ENCODE measurements at places on chromosomes 1 and 21.
A peak's percentile ranks its signal among the peaks of the same experiment; 100 is the strongest.

DNA sequence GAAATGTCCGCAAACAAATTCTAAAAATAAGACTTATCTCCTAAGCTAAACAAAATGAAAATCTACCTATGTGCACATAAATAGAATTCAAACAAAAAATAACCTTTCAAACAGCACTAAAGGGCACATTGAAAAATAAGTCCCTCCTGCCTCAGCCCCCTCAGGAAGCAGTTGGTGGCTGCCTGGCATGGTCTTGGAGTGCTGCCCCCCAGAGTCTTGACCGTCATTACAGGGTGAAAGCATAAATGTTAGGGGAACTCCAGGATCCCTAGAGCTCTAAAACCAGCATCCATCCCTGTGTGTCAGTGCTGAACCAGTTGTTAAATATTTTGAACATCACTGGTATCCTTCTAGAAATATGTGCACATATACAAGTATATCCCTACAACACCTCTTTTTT lies 6.5 kb upstream of the NPL start:
- no peak for DNase-seq

DNA sequence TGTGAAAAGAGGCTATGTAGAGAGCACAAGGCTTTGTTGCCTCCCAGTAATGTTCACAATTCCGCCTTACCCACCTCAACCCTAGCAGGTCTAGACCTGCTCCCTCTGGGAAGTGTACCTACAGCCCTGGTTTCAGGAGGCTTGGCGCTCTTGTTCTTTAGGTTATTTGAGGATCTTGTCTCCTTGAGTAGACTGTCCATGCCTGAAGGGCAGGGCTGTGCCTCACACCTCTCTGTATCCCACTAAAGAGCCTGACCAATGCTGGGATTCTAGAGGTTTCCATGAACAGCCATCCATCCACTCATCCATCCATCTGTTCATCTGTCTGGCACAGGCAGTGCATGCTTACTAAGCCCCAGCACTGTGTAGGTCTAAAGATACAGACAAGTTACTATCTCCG lies 1.0 kb downstream of the RAB7B start:
- DNase-seq = peak; percentile 91

DNA sequence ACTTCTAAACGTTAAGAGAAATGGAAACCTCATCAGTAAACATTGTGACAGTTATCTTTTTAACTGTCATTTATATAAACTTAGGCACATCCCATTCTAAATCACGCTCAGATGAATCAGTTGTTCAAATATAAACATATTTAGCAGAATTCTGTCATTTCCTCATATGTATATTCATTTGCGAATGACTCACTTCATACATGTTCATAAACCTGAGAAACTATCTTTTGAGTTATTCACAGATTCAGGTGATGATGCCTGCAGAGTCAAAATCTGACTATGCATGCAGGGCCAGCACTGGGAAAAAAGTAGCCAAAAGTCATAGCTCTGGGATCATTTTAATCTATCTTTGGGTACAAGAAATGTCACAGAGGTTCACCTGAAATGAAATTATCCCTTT lies 153.8 kb upstream of the PKN2 start:
- peak; percentile 51 for DNase-seq

DNA sequence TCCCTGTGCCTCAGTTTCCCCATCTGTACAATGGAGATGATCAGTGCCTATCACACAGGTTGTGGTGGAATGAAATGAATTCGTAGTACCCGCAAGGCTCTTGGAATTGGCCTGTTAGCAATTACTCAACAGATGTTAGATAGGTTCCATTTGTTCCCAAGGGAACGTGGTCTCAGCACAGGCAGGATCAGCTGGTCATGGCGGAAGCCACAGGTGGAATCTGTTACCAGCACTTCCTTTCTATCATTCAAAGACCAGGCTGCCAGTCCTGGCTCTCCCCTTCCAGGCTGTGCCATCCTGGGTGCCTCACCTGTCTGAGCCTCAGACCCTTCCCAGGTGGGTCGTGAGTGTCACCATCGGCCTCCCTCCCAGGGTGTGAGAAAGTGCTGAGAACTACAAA lies 61.5 kb downstream of the FBXO2 start:
- DNase-seq = no peak

DNA sequence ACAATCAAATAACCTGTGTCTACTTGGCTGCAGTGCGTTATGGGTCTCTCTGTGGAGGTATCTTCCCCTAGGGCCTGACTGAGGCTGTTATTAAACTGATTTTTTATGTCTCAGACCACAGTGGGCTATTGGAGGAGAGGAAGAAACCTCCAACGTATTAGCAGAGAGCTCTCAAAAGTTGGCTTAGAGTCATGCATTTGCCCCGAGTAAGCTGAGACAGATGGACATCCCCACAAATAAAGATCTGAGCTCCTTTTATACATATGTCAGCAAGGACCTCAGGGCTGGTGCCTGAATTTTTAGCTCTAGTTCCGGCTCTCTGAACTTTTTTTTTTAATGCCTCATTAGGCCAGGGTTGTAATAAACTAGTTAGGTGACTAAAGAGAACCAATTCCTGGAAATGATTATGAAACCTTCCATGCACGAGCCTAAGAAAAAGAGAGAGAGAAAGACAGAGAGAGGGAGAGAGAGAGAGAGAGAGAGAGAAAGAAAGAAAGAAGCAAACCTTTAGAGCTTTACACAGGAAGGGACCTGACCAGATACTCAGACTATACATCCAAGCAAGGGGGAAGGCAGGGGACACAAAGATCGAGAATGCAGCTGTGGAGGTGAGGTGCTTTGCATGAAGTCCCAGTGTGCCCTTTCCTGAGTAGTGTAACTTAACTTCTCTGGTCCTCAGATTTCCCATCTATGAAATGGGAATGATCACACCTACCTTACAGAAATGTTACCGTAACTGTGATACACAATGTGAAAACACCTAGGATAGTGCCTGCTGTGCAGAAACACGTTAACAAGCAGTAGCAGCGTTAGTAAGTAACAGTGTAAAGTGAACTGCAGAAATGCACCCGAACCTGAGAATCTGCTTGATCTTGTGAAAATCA lies 8.4 kb upstream of the PIGR start:
- no peak for DNase-seq

GRCh38 chr1:241096982-241097381 lies 260.0 kb downstream of the RGS7 start:
- DNase-seq = no peak

DNA sequence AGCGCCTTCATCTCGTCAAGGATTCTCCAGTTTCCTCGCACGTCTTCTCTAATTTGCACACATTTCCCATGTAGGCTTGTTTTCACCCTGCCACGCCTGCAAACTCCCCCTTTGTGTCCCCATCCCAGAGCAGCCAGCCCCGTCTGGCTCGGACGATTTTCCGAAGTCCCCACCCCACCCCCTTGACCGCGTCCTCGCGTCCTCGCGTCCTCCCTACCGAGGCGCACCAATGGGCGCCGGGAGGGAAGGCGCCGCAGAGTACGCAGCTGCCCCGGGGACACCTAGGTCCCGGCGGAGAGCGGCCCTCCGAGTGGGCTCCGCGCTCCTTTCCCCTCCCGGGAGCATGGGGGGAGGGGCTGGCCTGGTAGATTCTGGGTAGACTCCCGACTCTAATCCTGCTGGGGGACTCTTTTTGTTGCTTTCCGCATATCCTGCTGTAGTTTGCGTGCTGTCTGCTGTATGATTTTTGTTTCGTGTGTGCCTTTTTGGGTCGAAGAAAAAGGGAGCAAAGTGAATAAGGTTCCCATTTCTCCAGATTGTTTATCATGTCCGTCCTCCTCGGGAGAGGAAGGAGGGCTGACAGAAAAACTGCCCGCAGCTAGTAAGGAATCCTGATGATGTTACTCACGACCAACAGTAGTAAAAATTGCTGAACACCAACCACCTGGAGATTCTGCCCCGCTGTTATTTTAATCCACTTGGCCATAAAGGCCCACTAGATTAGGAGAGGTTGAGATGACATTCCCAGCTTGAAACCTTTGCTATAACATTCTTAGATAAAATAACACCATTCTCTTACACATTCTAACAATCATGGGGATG lies 1.5 kb downstream of the CACHD1 start:
- DNase-seq = peak; percentile 55

DNA sequence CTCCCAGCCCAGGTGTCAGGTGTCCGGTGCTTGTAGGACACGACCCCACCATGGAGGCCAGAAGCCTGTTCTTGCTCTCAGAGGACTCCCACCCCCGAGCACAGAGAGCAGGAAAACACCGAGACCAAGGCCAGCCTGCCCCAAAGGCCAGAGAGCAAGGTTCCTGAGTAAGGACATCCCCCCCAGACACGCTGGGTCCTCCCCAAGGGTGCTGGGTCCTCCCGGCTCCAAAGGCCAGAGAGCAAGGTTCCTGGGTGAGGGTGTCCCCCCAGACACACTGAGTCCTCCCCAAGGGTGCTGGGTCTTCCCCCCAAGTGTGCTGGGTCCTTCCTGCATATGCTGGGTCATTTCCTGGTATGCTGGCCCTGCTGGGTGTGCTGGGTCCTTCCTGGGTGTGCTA lies 40.0 kb downstream of the MEGF6 start:
- DNase-seq = no peak

- peak; percentile 82 for DNase-seq
Observed at GRCh38 chr1:170545476-170545875, 13.5 kb downstream of the GORAB start.

GRCh38 chr1:156376958-156377919 lies 8.2 kb downstream of the RHBG start:
- DNase-seq = peak; percentile 38

DNA sequence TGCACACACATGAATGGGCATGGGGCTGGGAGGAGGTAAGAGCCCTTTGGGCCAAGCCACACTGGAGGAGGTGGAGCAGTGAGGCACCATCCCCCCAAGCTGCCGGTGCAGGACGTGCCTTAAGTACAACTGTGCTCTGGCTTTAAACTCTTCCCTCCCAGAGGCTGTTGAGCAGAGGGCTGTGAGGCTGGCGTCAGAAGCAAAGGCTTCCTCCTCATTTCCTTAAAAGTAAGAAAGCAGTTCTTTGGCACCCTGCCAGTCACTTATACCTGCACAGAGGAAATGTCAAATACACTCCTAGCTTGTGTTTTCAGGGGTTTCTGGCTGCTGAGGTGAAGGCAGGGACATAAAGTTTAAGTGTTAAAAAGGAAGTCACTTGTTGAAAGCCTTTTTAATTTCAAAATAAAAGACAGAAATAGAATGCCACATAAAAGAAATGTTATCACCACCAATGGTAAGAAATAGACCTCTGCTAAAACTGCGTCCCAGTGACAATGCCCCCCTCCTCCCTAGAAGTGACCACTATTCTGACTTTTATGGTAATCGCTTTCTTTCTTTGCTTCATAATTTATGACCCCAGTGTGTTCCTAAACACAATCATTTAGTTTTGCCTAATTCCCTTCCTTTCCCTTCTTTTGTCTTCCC lies 33.0 kb downstream of the LAMC2 start:
- peak; percentile 69 for DNase-seq

DNA sequence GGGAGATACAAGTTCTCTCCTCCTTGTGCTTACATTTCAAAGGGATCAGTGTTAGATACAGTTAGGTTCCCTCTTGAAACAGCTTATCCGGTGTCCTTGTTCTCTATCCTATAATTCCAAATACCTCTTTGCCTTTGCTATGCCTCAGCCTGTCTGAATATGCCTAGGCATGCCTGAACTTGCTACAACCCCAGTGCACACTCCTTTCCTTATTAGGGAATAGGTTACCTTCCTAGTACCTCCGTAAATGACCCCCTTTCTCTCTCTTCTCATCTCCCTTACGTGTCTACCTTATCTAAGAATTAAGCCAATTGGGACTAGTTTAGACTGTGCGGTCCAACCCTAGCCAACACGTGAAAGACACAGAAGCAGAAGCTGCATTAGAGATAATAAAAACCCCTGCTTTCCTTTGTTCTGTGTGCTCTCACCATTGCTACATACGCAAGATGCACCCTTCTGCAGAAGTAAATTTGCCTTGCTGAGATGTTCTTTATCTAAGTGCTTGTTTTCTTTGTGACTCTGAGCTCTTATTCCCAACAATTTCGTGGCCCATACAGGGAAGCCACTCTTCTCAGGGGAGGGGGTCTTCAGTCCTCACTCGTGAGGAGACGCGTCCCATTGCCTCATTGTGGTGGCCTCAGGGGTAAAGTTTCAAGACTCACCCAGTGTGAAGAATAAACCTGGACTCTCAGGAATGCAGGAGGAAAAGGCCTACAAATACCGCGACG lies 802.1 kb downstream of the PLA2G4A start:
- peak; percentile 2 for DNase-seq

GRCh38 chr1:38055398-38055797 lies 8.8 kb upstream of the POU3F1 start:
- DNase-seq = no peak

- no peak for DNase-seq
Observed at GRCh38 chr1:94384485-94385265, 33.5 kb upstream of the ABCD3 start.

GRCh38 chr1:2966449-2967328 lies 54.6 kb upstream of the ACTRT2 start:
- DNase-seq = no peak

DNA sequence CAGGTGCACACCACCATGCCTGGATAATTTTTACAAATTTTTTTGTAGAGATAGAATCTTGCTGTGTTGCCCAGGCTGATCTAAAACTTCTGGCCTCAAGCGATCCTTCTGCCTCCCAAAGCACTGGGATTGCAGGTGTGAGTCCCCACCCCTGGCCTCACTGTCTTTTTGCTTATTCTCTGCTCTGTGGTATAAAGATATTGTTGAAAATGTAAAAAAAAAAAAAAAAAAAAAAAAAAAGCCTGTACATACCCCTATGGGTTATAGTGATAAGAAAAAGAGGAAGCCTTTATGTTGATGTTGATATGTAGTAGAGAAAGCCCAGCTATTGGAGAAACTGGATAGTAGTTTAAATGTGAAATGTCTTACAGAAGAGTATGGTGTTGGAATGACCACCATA lies 125.8 kb downstream of the XPR1 start:
- no peak for DNase-seq
